Effector memory CD4-positive, alpha-beta T cell (primary cell): ENCODE measurements at places on chromosomes 12 and 14.

- no peak overlapping the region for H3K27ac ChIP-seq
- DNase-seq: no peak
- no peak overlapping the region for H3K4me3 ChIP-seq
These were observed 4.9 kb downstream of the PTCSC3 start for GRCh38 chr14:36171607-36172006.

DNA sequence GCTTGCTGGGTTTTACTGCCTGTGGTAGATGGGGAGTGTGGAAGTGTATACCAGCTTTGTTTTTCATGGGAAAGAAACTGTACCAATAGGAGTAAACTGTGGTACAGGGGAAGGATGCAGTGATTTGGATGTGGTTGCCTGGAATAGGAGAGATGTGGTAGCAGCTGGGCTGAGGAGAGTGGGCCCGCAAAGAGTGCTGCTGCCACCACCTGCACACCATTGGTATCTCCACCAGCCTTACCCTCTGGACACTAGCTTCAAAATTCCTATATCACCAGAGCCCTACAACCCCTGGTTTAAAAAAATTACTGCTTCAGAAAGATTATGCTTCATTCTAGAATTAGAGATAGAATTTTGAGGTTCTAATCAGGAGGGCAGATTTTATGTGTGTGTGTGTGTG is 53.6 kb downstream of the AKAP6 start:
- H3K27ac ChIP-seq: no peak overlapping the region
- H3K4me1 ChIP-seq: no peaks in the 10 kb centered on the region
- no peaks in the 10 kb centered on the region for H3K36me3 ChIP-seq
- no peak overlapping the region for H3K4me3 ChIP-seq
- DNase-seq: no peak
- H3K27me3 ChIP-seq: no peaks in the 10 kb centered on the region

GRCh38 chr14:50865391-50866076 is 6.3 kb upstream of the ABHD12B start:
- peaks cover 15% of the 10 kb centered on the region for H3K27me3 ChIP-seq
- DNase-seq: no peak
- no peaks in the 10 kb centered on the region for H3K4me1 ChIP-seq
- H3K27ac ChIP-seq: no peak overlapping the region
- no peak overlapping the region for H3K4me3 ChIP-seq
- H3K36me3 ChIP-seq: no peaks in the 10 kb centered on the region

GRCh38 chr14:94031883-94032279 is 5.7 kb downstream of the OTUB2 start:
- no peaks in the 10 kb centered on the region for H3K36me3 ChIP-seq
- no peaks in the 10 kb centered on the region for H3K27me3 ChIP-seq
- no peak for DNase-seq
- H3K4me3 ChIP-seq: no peak overlapping the region
- H3K27ac ChIP-seq: no peak overlapping the region

DNA sequence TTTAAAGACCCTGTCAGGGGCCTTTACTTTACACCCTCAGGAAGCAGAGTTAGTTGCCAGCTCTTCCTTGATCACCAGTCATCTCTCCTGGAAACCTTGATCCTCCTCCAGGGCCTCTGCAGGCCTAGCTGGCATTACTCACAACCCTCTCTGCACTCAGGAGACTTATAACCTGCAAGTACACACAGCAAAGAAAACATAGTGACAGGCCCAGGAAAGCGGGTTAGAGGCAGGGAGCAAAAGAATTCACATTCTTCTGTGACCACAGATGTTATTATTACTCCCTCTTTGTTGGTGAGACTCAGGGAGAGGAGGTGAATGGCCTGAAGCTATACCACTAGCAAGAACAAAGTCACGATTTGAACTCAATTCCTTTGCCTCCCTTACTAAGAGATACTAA is 87.4 kb downstream of the OR11H12 start:
- no peaks in the 10 kb centered on the region for H3K27me3 ChIP-seq
- DNase-seq: no peak
- H3K4me3 ChIP-seq: no peak overlapping the region
- no peaks in the 10 kb centered on the region for H3K36me3 ChIP-seq
- no peaks in the 10 kb centered on the region for H3K4me1 ChIP-seq

GRCh38 chr12:72074956-72075355 is 136.3 kb downstream of the TPH2 start:
- H3K27ac ChIP-seq: no peak overlapping the region
- DNase-seq: no peak
- no peaks in the 10 kb centered on the region for H3K27me3 ChIP-seq
- no peaks in the 10 kb centered on the region for H3K4me1 ChIP-seq
- no peak overlapping the region for H3K4me3 ChIP-seq

GRCh38 chr14:22488522-22489243 is 100.3 kb downstream of the DAD1 start:
- H3K4me1 ChIP-seq: no peaks in the 10 kb centered on the region
- no peaks in the 10 kb centered on the region for H3K36me3 ChIP-seq
- peak overlapping the region; percentile 32 for H3K4me3 ChIP-seq
- DNase-seq: no peak
- H3K27me3 ChIP-seq: no peaks in the 10 kb centered on the region
- H3K27ac ChIP-seq: peak overlapping the region; percentile 66

- H3K27me3 ChIP-seq: no peaks in the 10 kb centered on the region
- no peak overlapping the region for H3K4me3 ChIP-seq
- H3K27ac ChIP-seq: no peak overlapping the region
- H3K36me3 ChIP-seq: no peaks in the 10 kb centered on the region
These were observed 54.2 kb upstream of the BCL2L14 start for GRCh38 chr12:12016284-12017100.

DNA sequence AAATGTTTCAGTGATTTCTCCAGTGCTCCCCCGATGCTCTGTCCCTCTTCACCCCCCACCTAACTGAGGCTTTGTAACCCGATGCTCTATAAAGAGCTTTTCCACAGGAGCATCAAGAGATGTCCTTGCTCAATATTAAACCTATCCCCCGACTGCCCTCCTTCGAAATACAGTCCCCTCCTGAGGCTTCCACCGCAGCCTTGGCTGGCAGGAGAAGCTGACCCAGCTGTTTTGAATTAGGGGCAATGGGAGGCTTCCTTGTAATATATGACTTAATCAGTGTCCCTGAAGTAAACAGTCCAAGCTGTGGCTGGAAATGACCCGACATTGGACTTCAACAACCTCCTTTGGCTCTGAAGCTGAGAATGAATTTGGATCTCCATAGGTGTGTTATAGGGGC is 62.4 kb downstream of the TMEM30B start:
- no peak overlapping the region for H3K27ac ChIP-seq
- DNase-seq: no peak
- no peaks in the 10 kb centered on the region for H3K4me1 ChIP-seq
- H3K4me3 ChIP-seq: no peak overlapping the region

GRCh38 chr12:55704824-55705718 is 2.6 kb downstream of the ITGA7 start:
- no peak for DNase-seq
- H3K27ac ChIP-seq: no peak overlapping the region
- H3K4me3 ChIP-seq: no peak overlapping the region
- no peaks in the 10 kb centered on the region for H3K36me3 ChIP-seq

DNA sequence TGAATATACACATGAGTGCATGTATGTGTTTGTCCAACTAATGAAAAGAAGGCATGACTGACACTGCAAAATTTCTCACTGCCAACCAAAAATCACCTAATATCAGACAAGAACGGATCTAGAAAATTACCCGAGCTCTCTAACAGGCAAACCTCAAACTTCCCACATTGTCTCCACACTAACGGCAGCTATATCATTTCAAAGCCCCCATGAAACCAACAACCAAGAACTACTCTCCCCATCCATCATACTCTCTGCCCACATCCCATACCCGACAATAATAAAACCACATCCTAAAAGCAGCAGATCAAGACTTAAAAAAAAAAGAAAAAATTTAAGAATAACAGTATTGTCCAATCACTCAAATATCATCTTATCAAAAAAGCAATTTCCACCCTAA is 227.1 kb downstream of the CEP128 start:
- H3K27me3 ChIP-seq: no peaks in the 10 kb centered on the region
- no peaks in the 10 kb centered on the region for H3K4me1 ChIP-seq
- no peaks in the 10 kb centered on the region for H3K36me3 ChIP-seq
- H3K4me3 ChIP-seq: no peak overlapping the region
- no peak for DNase-seq
- H3K27ac ChIP-seq: no peak overlapping the region

- H3K27ac ChIP-seq: peak overlapping the region; percentile 7
- no peaks in the 10 kb centered on the region for H3K36me3 ChIP-seq
- no peaks in the 10 kb centered on the region for H3K27me3 ChIP-seq
- DNase-seq: no peak
These were observed 193.9 kb upstream of the OR4E1 start for GRCh38 chr14:21867541-21867940.

DNA sequence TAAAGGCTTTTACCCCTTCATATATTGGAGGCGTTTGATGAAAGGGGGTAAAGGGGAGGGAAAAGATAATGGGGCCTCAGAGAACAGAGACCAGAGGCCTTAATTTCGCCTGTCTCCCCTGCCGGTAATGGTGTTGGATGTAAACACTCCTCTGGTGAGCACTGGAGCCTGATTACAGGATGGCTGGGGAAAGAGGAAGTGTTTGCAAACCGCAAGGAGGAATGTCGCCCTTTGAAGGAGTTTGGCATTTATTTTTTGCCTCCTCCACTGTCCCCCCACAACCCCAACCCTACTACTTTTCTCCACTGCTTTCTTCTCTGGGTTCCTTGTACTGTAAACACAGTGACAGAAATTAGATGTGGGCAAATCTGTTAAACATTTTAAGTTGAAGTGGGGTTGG is 211.9 kb upstream of the TBX3 start:
- H3K27ac ChIP-seq: no peak overlapping the region
- DNase-seq: no peak
- no peaks in the 10 kb centered on the region for H3K4me1 ChIP-seq
- H3K27me3 ChIP-seq: no peaks in the 10 kb centered on the region
- H3K4me3 ChIP-seq: no peak overlapping the region
- no peaks in the 10 kb centered on the region for H3K36me3 ChIP-seq

GRCh38 chr14:85042301-85042700 is 487.6 kb upstream of the FLRT2 start:
- no peak overlapping the region for H3K27ac ChIP-seq
- no peaks in the 10 kb centered on the region for H3K4me1 ChIP-seq
- H3K36me3 ChIP-seq: no peaks in the 10 kb centered on the region
- DNase-seq: no peak
- no peak overlapping the region for H3K4me3 ChIP-seq

DNA sequence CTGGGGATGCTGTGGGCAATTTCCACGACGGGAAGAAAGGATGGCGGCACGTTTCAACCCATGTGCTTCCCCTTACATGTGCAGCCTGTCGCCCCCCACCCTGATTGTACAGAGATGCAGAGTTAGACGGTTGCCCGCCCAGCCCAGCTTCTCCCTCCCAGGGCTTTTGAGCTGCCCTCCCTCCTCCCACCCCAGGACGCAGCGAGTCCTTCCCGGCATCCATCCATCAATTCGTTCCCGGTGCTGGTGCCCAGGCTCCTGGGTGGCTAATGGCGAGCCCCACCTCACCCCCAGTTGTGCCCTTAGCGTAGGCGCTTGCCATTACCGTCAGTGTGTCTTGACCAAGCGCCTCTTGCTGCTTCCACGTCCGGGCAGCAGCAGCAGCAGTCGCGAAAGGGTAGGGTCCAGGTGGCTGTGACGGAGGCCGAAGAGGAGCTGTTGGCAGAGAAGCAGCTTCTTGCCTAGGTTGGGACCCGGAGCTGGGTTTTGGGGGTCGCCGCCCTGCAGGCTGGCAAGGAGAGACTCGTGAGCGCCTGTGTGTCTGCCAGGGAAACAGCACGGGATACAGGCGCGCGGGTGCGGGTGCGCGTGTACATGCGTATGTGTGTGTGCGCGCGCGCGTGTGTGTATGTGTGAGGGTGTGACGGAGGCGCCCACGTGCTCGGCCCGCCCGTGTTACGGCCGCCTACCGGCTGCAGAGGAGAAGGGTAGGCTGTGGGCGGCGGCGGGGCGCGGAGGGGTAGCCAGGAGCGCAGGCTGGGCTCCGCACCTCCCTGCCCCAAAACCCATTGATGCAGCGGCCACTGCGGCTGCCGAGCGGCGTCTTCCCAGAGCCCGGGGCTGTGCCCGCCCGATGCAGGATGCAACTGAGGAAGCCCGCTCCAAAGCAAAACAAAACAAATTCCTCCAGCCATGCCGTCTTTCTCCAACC is at the start of gene SLC6A15:
Gene SLC6A15 (minus strand): TSS at position 602 of the 931 bp plus-strand sequence. CDS start 20,679 bp downstream, outside the sequence.
- H3K36me3 ChIP-seq: no peaks in the 10 kb centered on the region
- H3K27me3 ChIP-seq: no peaks in the 10 kb centered on the region
- H3K4me3 ChIP-seq: no peak within 1 kb of the TSS
- no peak within 1 kb of the TSS for H3K27ac ChIP-seq

- H3K27ac ChIP-seq: no peak overlapping the region
- no peak overlapping the region for H3K4me3 ChIP-seq
- no peak for DNase-seq
- no peaks in the 10 kb centered on the region for H3K36me3 ChIP-seq
These were observed 4.0 kb downstream of the EML1 start for GRCh38 chr14:99797231-99797630.

GRCh38 chr14:54681811-54682261 is 114.9 kb downstream of the SAMD4A start:
- H3K4me1 ChIP-seq: no peaks in the 10 kb centered on the region
- DNase-seq: no peak
- no peaks in the 10 kb centered on the region for H3K27me3 ChIP-seq
- H3K36me3 ChIP-seq: no peaks in the 10 kb centered on the region

GRCh38 chr14:22567437-22567836 is 21.6 kb downstream of the DAD1 start:
- H3K4me3 ChIP-seq: peak overlapping the region; percentile 7
- no peaks in the 10 kb centered on the region for H3K27me3 ChIP-seq
- H3K4me1 ChIP-seq: peaks cover 71% of the 10 kb centered on the region

GRCh38 chr12:119211884-119212283 is 33.2 kb downstream of the HSPB8 start:
- no peak overlapping the region for H3K27ac ChIP-seq
- no peaks in the 10 kb centered on the region for H3K4me1 ChIP-seq
- H3K36me3 ChIP-seq: no peaks in the 10 kb centered on the region
- no peak overlapping the region for H3K4me3 ChIP-seq
- H3K27me3 ChIP-seq: no peaks in the 10 kb centered on the region

GRCh38 chr12:71710276-71711125 is 24.6 kb downstream of the TMEM19 start:
- no peaks in the 10 kb centered on the region for H3K27me3 ChIP-seq
- no peak for DNase-seq
- H3K4me1 ChIP-seq: no peaks in the 10 kb centered on the region
- no peaks in the 10 kb centered on the region for H3K36me3 ChIP-seq
- no peak overlapping the region for H3K27ac ChIP-seq

DNA sequence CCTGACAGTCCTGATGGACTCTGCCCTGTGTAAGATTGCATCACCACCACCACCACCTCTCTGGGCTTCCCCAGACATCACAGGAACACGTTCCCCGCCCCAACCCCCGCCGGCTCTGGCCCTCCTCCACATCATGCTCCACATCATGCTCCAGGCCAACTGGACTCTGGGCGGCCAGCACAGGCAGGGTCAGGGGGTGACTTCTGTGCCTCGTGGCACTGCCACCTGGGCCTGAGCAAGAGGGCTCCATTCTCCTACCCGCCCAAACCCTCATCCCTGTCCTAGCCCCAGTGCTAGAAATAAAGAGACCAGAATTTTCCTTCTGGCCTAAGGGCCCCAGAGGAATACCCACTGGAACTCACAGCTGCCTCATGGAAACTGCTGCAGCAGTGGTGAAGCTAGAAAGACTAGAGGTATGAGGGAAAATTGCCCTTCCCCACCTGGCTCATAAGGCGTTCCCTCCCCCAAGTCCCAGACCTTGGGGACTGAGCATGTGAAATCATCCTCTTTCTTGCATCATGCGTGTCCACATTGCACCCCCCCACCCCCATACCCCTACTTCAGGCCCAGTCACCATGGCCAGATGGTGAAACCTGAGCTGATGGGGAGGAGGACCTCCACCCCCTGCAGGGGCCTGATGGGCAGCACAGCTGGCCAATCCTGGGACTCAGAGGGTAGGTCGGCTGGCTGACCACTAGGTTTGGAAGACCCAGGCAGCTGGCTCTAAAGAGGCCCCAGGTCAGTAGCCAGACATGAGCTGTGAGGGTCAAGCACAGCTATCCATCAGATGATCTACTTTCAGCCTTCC is at the start of gene INHBE:
Gene INHBE (plus strand): TSS at position 742 of the 808 bp plus-strand sequence. CDS start 230 bp downstream, outside the sequence.
- H3K4me3 ChIP-seq: no peak within 1 kb of the TSS
- no peaks in the 10 kb centered on the region for H3K36me3 ChIP-seq
- no peaks in the 10 kb centered on the region for H3K27me3 ChIP-seq
- no peak for DNase-seq
